ENCODE measurements at places on chromosomes 7 and 10. TPM values are rescaled to one million over a fixed set of nuclear protein-coding genes. Genes with fewer than 3 reads are reported as not detected.

Gene TEX47
- not detected for total RNA-seq

Gene SP8
- total RNA-seq = not detected

Gene NEUROD6
- total RNA-seq = not detected

Gene ZNF467
- total RNA-seq = 18.5 TPM

Gene TMEM196
- total RNA-seq = 0.30 TPM

Gene LLCFC1
- not detected for total RNA-seq

Gene KCTD7
- 11.4 TPM for total RNA-seq

Gene MYOZ1
- 13.1 TPM for total RNA-seq

Gene MACROH2A2
- 3.5 TPM for total RNA-seq

Gene SORBS1
- total RNA-seq = 1,478 TPM

- no peaks in the 10 kb centered on the region for H3K36me3 ChIP-seq
- no peak overlapping the region for H3K27ac ChIP-seq
- peak; percentile 31 for DNase-seq
- H3K4me1 ChIP-seq = no peaks in the 10 kb centered on the region
Observed at GRCh38 chr10:43042503-43043341, 34.1 kb upstream of the RET start.

GRCh38 chr10:120424198-120424464 is 32.9 kb upstream of the PLPP4 start:
- no peaks in the 10 kb centered on the region for H3K36me3 ChIP-seq
- H3K4me3 ChIP-seq = no peak overlapping the region
- no peaks in the 10 kb centered on the region for H3K4me1 ChIP-seq
- H3K27ac ChIP-seq = no peak overlapping the region

- peak overlapping the region; percentile 51 for H3K27ac ChIP-seq
- no peaks in the 10 kb centered on the region for H3K36me3 ChIP-seq
- no peaks in the 10 kb centered on the region for H3K27me3 ChIP-seq
Observed at GRCh38 chr10:75209921-75210281, 695 bp upstream of the VDAC2 start.

- no peaks in the 10 kb centered on the region for H3K4me1 ChIP-seq
- H3K27me3 ChIP-seq = no peaks in the 10 kb centered on the region
- DNase-seq = no peak
- H3K27ac ChIP-seq = no peak overlapping the region
- no peak overlapping the region for H3K4me3 ChIP-seq
Observed at GRCh38 chr10:24378126-24378920, 169.4 kb downstream of the KIAA1217 start.

GRCh38 chr7:83934118-83934734 is 260.4 kb downstream of the SEMA3A start:
- no peaks in the 10 kb centered on the region for H3K4me1 ChIP-seq
- no peak for DNase-seq
- H3K36me3 ChIP-seq = no peaks in the 10 kb centered on the region
- no peak overlapping the region for H3K27ac ChIP-seq

DNA sequence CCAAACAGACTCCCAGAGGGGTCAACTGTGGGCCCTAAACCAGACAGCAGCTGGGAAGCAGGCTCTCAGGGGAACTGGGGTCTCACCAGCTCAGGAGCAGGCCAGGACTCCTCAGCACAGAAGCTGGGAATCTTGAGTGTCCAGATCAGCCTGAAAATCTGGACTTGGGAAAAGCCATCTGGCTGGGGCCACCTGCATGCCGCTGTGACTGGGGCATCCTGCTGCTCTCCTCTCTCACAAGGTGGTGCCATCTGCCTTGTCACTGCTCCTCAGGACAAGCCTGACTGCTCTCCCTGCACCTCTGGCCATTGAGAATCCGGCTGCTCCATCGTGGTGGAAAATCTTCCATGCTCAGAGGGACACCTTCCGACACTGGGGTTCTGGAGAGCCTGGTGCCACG is 141.4 kb downstream of the PLPP4 start:
- no peaks in the 10 kb centered on the region for H3K27me3 ChIP-seq
- no peaks in the 10 kb centered on the region for H3K36me3 ChIP-seq
- H3K27ac ChIP-seq = no peak overlapping the region
- H3K4me1 ChIP-seq = no peaks in the 10 kb centered on the region
- DNase-seq = no peak
- no peak overlapping the region for H3K4me3 ChIP-seq

DNA sequence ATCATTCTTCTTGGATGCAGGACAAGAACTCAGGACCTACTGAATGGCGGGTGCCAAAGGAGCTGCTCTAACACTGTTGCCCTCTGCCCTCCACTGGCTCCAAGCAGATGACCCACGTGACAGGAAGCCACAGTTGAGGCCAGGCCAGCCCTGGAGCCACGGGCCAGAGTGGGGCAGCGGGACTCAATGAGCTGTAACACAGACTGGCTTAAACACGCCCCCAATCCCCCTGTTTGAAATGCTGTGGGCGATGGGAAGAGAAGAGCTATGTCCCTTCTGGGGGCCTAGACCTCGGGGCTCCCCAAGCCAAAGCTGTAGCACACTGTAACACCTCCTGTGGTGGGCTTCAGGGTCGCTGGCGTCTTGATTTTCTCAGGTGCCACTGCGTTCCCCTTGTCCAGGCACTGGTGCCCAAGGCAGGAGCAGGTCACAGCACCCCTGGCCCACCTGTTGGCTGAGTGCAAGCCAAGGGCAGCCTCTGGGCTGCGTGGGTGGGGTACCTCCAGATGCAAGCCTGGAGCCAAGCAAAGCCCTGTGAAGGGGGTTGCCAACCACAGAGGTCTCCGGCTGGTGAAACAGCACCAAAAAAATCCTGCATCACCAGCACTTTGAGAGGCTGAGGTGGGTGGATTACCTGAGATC is 18.6 kb upstream of the ZMIZ2 start:
- H3K36me3 ChIP-seq = no peaks in the 10 kb centered on the region
- no peak overlapping the region for H3K27ac ChIP-seq
- H3K27me3 ChIP-seq = no peaks in the 10 kb centered on the region
- peaks cover 2% of the 10 kb centered on the region for H3K4me1 ChIP-seq

DNA sequence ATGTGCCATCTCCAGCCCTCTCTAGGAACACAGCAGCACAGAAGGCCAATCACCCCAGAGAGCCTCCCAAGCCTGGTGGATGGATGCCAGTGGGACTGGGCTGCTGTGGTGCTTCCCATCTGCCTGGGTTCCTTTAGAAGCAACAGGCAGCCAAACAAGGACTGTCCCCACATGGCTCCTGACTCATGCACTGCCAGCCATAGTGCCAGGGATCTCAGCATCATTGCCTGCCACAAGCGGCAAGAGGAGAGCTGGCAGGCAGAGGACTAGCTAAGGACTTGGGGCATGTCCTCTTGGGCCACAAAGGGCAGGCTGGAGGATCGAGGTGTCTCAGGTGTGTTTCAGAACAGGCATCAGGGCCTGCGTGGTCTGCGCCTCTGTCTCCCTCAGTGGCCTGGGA is 23.4 kb upstream of the FIGNL1 start:
- H3K4me1 ChIP-seq = no peaks in the 10 kb centered on the region
- H3K36me3 ChIP-seq = no peaks in the 10 kb centered on the region
- H3K27ac ChIP-seq = no peak overlapping the region
- no peaks in the 10 kb centered on the region for H3K27me3 ChIP-seq
- H3K4me3 ChIP-seq = no peak overlapping the region

DNA sequence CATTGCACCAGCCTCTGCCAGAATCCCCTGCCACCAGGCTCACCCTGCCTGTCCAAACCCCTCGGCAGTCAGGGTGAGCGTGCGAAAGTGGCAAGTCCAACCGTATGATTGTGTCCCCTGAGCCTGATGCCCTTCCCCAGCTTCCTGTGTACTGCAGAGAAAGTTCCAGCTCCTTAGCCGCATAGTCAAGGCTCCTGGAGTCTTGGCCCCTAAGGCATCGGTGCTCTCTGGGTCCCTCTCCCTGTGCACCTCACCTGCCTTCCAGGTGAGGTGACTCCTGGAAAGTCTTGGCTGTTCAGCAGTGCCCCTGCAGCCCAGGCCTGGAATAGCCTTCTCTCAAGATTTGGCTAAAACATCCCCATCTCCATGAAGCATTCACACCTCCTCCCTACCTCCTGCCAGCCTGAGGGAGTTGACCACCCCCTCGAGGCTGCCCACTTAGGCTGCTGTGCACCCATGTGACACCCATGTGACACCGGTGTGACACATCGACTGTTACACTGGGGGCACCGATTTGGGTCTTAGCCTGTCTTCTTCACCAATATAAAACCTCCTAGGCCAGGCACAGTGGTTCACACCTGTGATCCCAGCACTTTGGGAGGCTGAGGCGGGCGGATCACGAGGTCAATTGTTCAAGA is 56.1 kb upstream of the ELN start:
- peak; percentile 47 for DNase-seq
- H3K27me3 ChIP-seq = no peaks in the 10 kb centered on the region
- no peak overlapping the region for H3K27ac ChIP-seq
- no peaks in the 10 kb centered on the region for H3K4me1 ChIP-seq

DNA sequence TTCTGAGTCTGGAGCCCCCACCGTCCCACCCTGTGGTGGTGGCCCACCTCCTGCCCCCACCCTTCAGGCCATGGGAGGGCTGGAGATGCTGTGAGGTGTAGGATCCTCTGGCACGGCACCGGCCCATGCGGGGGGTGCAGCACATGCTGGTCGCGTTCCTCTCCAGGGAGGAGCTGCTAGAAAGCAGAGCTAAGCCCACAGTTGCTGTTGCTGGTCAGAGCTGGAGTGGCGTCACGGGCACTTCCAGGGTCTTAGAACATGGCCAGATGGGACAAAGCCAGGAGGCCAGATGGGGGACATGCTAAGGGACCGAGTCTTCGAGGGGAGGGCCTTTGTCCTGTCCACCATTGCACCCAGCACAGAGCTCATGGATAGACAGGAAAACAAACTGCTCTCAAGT is 21.6 kb downstream of the AGAP3 start:
- no peaks in the 10 kb centered on the region for H3K27me3 ChIP-seq
- H3K4me3 ChIP-seq = no peak overlapping the region
- no peak overlapping the region for H3K27ac ChIP-seq
- H3K36me3 ChIP-seq = no peaks in the 10 kb centered on the region
- DNase-seq = no peak
- H3K4me1 ChIP-seq = no peaks in the 10 kb centered on the region

DNA sequence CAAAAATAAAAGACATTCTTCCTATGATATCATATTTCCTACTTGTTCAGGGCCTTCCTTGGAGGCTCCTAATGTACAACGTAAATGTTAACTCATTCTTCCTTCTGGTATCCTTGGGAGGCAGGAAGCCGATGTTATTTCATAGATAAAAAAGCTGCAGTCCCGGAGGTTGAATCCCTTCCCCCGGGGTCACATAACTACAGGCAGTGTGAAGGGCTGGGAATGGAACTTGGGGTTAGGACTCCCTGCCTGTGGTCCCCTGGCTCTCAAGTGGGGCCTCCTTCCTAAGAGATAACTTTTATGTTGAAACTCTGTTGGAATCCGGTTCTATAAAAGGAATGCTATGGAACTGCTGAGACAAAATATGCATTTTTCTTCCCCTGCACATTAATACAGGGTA is 14.9 kb upstream of the CCDC3 start:
- DNase-seq = no peak
- no peaks in the 10 kb centered on the region for H3K27me3 ChIP-seq
- no peaks in the 10 kb centered on the region for H3K4me1 ChIP-seq
- H3K36me3 ChIP-seq = no peaks in the 10 kb centered on the region
- no peak overlapping the region for H3K4me3 ChIP-seq
- H3K27ac ChIP-seq = no peak overlapping the region

- H3K4me1 ChIP-seq = peaks cover 9% of the 10 kb centered on the region
- DNase-seq = no peak
- peak overlapping the region; percentile 14 for H3K27ac ChIP-seq
- no peak overlapping the region for H3K4me3 ChIP-seq
- no peaks in the 10 kb centered on the region for H3K27me3 ChIP-seq
Observed at GRCh38 chr7:102927312-102927933, 14.6 kb downstream of the LRRC17 start.

DNA sequence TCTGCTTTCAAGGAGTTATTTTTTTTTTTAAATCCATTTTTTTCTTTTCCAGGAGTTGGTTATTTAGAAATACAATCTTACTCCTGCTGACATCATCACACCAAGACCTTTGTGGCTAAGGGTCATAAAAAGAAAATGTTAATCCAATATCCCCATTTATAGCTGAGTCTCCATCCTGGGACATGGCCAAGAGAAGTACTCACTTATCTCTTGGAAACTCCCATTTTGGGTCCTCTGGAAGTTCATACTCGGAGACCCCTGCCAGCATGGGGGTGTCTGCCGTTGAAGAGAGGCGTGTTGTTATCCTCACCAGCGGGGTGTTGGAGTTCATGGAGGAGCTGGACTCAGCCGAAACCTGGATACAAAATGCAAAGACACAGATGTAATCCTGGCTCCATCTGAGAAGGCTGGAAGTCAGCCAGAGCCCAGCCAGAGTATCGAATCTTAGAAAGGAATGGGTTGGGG is 94.6 kb downstream of the FGFR2 start:
- H3K4me3 ChIP-seq = no peak overlapping the region
- no peak for DNase-seq
- H3K27ac ChIP-seq = no peak overlapping the region
- no peaks in the 10 kb centered on the region for H3K4me1 ChIP-seq

GRCh38 chr7:84663224-84663623 is 468.6 kb upstream of the SEMA3A start:
- no peaks in the 10 kb centered on the region for H3K27me3 ChIP-seq
- DNase-seq = no peak
- peaks cover 6% of the 10 kb centered on the region for H3K4me1 ChIP-seq
- H3K36me3 ChIP-seq = no peaks in the 10 kb centered on the region

DNA sequence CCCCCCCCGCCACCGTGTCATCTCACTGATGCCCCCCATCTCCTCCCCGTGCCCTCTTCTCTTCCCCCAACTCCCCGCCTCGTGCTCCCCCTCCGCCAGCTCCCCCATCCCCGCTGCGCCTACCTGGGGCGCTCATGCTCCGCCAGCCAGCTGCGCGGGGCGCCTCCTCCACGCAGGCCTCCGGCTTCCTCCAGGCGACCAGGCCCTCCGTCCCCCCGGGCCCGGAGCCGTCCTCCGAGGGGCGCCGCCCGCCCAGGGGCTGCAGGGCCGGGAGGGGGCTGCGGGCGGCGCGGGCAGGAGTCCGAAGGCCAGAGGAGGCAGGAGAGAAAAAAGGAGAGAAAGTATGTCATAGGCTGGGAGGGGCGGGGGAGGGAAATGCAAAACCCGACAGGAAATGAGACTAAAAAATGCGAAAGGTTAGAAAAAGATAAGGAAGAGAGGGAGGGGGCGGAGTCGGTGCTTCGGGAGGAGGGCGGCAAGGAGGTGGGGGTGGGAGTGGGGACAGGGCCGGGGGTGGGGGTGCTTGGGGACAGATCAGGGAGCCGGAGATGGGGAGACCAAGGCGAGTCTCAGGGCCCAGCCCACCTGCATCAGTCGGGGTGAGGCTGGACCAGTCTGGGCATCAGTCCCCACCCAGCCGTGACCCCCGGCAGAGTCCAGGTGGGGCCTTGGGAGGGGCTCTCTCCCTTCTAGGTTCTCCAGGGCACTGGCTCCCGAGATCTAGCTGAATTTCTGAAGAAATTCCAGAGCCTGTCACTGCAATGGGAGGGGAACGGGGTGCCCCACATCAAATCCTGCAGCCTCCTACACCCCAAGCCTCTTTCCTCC is at the start of gene CARD11:
Gene CARD11, minus strand, starts transcription at position 324 of the 828 bp plus-strand sequence. CDS start 85,361 bp downstream, outside the sequence.
- no peak for DNase-seq
- H3K4me1 ChIP-seq = no peaks in the 10 kb centered on the region
- H3K27me3 ChIP-seq = no peaks in the 10 kb centered on the region
- H3K4me3 ChIP-seq = no peak within 1 kb of the TSS

DNA sequence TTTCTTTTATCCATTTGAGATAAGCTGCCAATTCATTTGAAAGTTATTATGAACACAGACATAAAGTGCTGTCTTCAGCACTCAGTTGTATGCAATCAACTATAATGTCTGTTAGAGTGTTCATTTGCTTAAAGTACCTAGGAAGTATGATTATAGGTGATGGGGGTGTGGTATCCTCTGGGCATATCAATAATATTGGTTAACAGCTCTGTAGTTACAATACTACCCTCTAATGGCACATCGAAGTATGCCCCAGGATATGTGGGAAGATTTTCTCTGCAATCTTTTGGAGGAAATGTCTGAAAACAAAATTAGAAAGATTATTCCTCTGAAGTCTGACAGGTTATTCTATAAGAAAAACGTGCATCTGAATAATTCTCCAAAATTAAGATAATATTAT is 429.7 kb downstream of the ARL4A start:
- no peaks in the 10 kb centered on the region for H3K27me3 ChIP-seq
- H3K36me3 ChIP-seq = no peaks in the 10 kb centered on the region
- no peak overlapping the region for H3K4me3 ChIP-seq

Data from aorta (tissue), 5 donors.